Uterus (tissue), 4 donors: ENCODE measurements at places on chromosomes 16 and 17.

- no peak for DNase-seq
Measured at GRCh38 chr16:48131201-48131935, 24.4 kb downstream of the ABCC12 start.

DNA sequence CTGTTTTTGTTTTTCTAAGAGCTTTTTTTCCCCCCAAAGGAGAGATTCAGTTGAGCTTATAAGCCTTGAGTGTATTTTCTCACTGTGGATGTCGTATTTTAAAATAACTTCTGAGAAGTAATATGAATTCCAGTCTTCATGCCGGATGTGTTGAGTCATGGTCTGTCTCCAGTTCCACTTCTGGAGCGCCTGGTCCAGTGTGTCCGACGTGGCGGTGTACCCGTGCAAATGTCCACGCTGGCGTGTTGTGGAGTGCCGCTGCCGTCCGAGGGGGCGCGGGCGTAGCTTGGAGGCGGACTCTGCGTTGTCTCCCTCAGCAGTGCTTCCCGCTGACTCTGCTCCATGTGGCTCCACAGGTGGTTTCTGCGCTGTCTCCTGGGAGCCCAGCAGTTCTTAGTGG is 60.9 kb upstream of the ZNF750 start:
- DNase-seq, result no peak

DNA sequence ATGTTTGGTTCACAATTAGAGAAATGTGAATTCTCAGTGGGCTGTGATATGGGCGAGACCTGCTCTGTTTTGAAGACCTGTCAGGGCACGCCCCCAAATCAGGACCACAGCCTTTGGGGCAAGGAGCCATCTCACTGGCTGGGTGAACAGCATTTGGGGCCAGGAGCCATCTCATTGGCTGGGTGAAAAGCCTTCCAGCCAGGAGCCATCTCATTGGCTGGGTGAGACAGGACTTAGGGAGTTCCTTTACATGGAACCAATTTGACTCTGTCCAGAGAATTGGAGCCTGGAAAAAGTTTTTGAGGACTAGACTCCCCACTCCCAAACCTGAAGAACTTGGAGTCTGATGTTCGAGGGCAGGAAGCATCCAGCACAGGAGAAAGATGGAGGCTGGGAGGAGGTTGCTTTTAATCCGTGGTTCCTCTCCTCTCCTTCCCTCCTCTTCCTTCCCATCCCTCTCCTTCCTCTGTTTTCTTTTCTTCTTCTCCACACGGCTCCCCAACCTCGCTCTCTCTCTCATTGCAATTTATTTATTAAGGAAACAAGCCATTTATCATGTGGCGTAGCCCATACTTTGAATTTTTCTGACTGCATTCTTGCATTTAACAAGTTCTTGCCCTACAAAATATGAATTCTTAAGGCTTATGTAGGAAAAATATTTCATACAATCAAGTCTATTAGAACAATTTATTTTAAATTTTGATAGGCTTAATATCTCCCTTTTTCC is 19.7 kb downstream of the FOXL1 start:
- no peak for DNase-seq

GRCh38 chr17:59366040-59366757 is 34.7 kb downstream of the YPEL2 start:
- DNase-seq, result peak; percentile 28

DNA sequence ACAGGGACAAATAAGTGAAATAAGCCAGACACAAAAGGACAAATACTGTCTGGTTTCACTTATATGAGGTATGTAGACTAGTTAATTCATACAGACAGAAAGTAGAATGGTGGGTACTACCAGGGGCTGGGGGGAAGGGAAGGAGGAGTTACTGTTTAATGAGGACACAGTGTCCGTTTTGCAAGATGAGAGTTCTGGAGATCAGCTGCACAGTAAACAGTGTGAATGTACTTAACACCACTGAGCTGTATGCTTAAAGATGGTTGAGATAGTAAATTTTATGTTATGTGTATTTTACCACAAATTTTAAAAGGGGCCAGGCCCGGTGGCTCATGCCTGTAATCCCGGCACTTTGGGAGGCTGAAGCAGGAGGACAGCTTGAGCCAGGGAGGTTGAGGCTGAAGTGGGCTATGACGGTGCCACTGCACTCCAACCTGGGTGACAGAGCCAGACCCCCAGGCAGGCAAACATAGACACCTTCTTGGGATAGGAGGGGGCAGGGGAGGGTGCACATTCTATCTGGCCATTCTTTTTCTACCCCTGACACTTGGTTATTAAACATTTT is 23.5 kb downstream of the LRRC75A start:
- no peak for DNase-seq

DNA sequence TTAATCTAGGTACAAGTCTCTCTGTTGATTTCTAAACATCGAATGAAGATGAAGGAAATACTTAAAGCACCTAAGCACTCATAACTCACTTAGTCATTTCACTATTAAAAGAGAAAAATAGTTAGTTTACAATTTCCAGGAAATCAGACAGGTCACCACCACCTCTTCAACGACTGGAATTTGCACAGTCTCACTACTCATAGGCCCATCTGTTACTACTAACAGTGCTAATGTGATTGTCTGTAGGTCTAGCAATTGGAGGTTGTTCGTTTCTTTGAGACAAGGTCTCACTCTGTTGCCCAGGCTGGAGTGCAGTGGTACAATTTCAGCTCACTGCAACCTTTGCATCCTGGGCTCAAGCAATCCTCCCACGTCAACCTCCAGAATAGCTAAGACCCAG is 444.6 kb downstream of the MAF start:
- no peak for DNase-seq

GRCh38 chr16:27407133-27407532 is 5.2 kb downstream of the IL21R start:
- no peak for DNase-seq

- DNase-seq, result no peak
Measured at GRCh38 chr17:75628425-75628824, 4.8 kb upstream of the SMIM5 start.

- no peak for DNase-seq
Measured at GRCh38 chr16:8583199-8583598, 7.1 kb downstream of the TMEM114 start.

- no peak for DNase-seq
Measured at GRCh38 chr17:48719642-48720265, 2.6 kb downstream of the PRAC1 start.

DNA sequence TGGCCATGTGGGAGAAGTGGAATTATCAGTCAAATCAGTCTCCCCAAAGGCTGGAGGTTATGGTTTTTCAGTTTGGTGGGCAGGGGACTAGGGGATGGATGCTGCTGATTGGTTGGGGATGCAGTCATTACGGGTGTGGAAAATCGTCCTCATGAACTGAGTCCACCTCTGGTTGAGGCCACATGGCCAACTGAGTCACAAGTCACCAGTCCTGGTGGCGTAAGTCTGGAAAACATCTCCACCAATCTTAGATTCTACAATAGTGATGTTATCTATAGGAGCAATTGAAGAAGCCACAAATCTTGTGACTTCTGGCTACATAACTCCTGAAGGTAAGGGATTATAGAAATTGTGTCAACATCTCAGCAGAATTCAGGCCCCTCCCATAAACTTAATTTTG is 5.2 kb upstream of the RNF135 start:
- DNase-seq, result no peak

DNA sequence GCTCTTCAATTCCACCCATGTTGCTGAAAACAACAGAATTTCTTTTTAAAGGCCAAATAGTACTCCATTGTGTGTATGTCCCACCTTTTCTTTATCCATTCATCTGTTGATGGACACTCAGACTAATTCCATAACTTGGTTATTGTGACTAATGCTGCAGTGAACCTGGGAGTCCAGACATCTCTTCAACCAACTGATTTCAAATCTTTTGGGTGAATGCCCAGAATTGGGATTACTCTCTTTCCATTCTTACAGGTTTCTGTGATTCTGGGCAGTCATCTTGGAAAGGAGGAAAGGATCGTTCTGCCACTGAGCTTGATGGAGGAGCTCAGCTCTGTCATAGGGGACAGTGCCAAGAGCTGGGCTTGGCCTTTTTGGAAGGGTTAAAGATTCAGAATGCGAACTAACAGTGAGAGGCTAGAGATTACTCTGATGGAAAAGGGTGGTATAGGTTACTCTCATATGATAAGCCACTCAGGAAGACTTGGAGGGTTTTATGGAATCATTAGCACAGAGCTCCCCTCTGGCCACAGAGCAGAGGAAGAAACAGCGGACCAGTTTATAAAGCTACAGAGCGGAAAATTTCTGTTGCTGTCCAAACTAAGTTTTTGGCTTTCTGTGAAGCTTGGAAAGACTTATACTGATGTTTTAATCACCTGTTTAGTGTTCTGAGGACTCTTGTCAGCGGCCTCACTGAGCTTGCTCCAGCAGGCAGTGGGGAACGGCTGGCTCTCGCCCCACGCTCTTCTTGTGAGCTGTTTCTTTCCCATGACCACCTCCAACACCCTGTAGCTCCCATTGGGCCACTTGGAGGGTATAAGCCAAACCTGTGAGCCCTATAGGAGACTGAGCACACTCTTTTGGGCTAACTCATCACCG is 48.3 kb downstream of the HIC1 start:
- no peak for DNase-seq

DNA sequence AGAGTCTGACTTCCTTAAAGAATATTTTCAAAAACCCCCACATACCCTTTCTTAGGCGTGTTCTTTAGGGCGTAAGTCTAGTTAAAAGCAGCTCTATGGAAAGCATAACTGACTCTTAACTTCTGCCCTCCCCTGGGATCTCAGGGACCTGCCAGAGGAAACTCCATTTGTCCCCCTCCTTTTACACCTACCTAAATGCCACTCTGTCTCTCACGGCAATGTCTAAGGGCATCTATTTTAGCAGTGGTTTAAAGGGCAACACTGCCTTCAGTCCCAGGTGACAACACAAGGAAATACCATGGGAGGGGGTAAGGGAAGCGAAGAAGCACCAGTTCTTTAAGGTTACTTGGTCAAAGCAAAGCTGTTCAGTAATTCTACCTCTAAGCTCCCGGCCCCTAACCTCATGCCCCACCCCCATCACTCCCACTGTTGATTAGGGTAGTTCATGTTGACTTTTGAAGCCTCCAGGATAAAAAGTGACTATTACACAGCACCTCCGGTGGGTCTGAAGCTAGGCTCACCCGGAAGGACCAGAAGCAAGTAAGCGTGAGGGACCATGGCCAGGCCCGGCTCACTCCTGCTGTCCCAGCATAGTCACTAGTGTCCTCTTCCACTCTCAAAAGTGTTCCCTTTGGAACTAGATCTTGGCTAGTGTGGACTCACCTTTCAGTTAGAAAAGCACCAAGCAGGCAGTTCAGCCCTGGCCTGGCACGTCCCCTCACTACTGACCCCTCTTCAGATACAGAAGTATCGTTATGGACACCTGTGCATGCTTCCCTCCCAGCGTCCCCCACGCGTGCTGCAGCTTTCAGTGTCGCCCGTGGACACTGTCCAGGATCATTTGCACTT is 47.1 kb downstream of the CYTH1 start:
- DNase-seq, result no peak

GRCh38 chr17:17206913-17207335 is 791 bp upstream of the PLD6 start:
- DNase-seq, result no peak

DNA sequence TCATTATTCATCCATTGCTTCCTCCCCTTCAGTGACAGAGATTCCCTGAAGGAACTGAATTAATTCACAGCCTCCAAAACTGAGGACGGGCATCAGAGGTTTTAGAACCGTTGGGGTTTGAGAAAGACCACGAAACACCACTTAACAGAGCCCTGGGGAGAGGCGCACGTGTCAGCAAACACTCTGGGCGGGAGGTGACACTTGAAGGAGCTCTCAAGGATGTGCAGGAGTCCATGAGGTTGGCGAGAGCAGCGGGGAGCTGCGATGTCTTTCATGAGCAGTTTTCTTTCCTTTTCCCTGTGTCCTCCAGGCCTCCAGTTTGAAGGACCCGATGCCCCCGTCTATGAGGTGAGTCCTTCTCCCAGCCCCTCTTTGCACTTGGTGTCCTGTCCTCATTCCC is 23.7 kb downstream of the B4GALNT2 start:
- DNase-seq, result no peak

DNA sequence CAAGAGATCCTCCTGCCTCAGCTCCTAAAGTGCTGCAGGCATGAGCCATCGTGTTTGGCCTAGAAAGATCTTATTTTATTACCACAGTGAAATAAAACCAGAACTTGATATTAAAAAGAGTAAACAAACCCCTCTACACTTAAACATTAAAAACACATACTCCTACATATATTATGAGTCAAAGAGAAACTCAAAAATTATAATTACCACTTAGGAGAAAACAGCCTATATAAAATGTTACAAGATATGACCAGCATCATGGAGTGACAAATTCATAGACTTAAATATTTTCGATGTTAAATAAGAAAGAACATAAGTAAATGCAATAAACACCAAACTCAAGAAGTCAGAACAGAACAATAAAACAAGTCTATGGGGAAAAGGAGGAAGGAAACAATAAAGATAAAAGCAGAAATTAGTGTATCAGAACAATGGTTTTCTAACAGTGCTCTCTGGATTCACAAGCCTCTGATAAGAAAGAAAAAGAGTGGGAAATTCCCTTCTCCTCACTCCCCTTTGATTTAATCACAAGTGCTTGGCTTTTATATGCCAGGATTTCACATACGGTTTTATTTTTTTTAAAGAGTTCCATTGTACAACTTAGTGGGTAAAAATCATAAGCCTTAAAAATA is 23.0 kb downstream of the SKAP1 start:
- no peak for DNase-seq

- DNase-seq, result no peak
Measured at GRCh38 chr17:20094777-20095176, 85.6 kb downstream of the SPECC1 start.

GRCh38 chr17:29433541-29433940 is 43.4 kb downstream of the TAOK1 start:
- DNase-seq, result no peak

DNA sequence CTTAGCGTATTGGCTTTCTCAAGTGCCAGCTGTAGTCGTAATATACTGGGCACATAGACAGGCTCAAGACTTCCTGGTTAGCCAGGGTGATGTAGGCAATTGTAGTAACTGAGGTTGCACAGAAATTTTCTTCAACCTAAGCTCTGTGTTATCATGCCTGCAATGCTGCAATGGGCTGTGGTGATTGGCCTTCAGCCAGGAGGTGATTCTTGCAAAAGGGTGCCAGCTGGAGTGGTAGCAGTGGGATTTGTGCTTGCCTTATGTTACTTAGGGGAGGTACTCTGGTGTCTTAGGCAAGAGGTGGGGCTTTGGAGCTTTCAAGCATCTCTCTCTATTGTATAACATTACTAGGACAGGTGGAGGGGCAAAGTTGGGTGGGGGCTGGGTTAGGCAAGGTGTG is 495.1 kb downstream of the CDH11 start:
- DNase-seq, result no peak

DNA sequence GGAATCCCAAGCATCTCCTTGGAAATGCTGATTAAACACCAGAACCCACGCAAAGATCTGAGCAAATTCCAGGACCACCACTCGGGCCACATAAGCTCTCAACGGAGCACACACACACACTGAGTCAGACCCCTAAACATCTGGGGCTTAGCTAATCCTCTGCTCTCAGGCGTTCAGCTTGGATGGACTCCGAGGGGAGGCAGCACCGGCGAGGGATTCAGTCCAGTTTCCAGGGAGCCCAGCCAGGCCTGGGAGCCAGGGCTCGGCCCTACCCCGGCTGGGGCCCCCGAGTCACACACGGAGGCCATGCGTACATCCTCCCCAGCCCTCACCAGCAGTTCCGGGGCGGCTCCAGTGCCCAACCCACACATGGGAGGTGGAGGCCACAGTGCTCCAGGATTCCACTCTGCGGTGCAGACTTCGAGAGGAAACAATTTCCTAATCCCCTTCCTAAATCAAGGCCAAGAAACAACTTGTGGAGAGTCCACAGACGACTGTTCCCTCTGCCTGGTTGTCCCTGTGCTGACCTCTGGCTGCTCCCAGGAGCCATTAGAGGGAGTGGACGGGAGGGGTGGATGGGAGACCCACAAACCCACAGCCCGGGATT is 70.5 kb downstream of the GAS7 start:
- peak; percentile 92 for DNase-seq

GRCh38 chr17:77495575-77495974 is 354.8 kb downstream of the SEC14L1 start:
- DNase-seq, result no peak
